NCI-H345 (cell line): ENCODE measurements at places on chromosomes 2 and 18.

DNA sequence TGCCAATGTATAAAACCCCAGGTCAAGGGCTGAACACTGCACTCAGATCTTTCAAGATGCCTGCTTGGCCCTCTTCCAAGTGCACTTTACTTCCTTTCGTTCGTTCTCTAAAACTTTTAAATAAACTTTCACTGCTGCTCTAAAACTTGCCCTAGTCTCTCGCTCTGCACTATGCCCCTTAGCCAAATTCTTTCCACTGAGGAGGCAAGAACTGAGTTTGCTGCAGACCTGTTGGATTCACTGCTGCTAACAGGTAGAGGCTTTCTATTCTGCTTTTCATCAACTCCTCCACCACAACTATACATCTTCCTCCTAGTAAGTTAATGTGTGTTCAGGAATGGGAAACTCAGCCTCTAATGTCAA lies 467.9 kb downstream of the MBD2 start:
- no peak for DNase-seq

GRCh38 chr2:163652751-163653150 lies 83.1 kb downstream of the FIGN start:
- no peak for DNase-seq

- DNase-seq, result no peak
Measured at GRCh38 chr18:24015639-24016631, 1.4 kb downstream of the TTC39C start.

GRCh38 chr2:73021371-73022010 lies 50.0 kb downstream of the SFXN5 start:
- no peak for DNase-seq
